Esophagus squamous epithelium (tissue), 5 donors: ENCODE measurements at places on chromosomes 5 and 9.

- DNase-seq = no peak
Observed at GRCh38 chr9:120982836-120983235, 56.2 kb upstream of the TRAF1 start.

DNA sequence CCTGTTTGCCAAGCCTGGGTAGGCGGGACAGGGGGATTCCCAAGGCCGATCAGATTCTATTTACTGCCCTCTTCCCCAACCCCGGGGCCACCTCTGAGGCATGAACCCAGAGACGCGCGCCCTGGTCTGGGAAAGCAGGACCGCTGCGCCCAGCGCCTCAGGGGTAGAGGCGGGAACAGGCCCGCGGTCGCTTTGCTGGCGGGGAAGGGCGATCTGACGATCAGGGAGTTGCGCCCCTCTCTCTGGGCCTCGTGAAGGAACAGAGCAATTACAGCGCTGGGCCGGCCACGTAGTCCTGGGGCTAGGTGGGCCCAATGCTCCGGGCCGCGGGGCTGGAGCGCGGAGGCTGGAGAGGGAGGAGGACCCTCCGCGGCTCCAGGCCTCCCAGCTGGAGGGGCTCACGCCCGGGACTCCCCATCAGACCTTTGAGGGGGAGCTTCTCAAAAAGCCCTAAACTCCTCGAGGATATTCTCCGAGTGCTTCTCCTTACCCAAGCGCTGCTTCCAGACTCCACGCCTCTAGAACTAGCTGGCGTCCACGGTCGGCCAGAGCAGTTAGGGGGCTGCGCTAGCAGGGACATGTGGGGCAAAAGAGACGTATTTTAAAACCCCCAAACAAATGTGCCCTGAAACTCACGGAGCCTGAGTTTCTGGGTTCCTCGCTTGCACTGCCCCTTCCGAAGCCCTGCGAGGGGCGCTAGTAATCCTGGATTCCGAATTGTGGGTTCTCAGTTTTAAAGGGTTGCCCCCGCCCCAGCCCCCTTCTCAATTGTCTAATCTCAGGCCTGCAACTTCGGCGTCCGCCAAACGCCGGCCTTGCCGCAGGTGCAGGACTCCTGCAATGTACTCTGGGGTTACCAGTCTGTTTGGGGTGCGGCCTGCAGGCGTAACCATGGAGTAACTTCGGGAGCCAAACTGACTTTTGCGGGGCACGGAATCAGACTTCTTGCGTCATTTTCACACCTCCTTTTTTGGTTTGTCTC lies 57.6 kb downstream of the TMEM174 start:
- no peak for DNase-seq

GRCh38 chr5:173733021-173733420 lies 116.6 kb upstream of the BOD1 start:
- DNase-seq = no peak

GRCh38 chr5:66864240-66864884 lies 268.2 kb downstream of the MAST4 start:
- no peak for DNase-seq

DNA sequence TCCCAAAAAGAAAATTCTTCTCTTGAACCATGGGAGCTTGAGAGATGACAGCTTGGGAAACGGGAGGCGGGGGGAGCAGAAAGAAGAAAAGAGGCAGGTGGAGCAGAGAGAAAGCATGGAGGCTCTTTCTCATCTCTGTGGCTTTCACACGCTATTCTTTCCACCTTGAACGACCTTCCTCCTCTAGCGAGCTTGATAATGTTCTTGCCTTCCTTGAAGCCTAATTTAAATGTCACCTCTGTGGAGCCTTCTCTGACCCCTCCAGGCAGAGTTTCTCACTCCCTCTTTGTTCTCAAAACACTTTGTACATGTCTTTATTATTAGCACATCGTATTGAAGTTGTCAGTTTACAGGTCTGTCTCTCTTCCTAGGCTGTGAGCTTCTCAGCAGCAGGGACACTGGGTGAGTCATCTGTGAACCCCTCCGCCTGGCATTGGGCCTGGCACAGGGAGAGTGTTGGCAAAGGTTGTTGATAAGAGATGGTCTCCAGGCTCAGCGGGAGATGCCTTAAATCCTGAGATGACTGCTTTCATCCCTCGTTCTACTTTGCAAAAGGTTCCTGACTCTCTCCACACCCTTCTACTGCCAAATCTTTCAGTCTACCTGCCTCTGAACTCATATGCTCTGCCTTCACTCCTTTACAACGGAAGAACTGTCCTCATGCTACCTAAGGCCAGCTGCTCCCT lies 14.1 kb upstream of the STRBP start:
- DNase-seq = no peak

DNA sequence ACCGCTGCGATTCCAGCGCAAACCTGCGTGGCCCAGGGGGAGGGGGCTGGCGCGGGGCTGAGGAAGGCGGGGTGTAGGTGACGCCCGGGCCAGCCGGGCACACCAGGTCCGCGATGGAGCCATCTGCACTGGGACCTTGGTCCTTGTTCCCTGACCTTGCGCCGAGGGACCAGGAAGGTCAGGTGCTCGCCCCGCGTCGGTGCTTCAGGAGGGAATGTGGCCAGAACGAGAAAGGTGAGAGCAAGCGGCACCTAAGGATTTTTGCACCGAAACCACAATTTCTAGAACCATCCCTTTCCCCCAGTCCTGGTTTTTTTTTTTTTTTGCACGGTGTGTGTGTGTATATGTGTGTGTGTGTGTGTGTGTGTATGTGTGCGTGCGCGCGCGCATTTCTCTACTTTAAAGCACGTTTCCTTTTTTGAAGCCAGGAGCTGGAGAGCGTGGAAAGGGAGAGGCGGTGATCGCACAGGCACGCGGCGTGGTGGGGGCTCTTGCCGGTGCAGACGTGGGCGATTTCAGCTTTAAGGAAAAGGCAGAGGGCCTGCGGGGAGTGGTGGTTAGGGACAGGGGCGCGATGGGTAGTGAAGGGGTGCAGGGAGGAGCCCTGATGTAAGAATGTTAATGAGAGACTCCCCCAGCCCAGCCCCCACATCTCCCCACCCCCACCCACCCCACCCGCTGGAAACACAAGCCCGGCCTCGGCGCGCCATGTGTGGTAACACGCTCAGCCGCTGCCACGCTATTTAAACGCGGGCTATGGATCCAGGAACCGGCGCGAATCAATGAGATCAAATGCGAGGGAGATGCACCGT lies at the start of gene NPR3:
Gene NPR3, plus strand, starts transcription at position 772 of the 812 bp plus-strand sequence. CDS start 456 bp downstream, outside the sequence.
- DNase-seq = no peak

- DNase-seq = no peak
Observed at GRCh38 chr9:114718801-114719221, 36.8 kb upstream of the TEX48 start.

- DNase-seq = no peak
Observed at GRCh38 chr5:27130587-27130986, 92.2 kb upstream of the CDH9 start.

DNA sequence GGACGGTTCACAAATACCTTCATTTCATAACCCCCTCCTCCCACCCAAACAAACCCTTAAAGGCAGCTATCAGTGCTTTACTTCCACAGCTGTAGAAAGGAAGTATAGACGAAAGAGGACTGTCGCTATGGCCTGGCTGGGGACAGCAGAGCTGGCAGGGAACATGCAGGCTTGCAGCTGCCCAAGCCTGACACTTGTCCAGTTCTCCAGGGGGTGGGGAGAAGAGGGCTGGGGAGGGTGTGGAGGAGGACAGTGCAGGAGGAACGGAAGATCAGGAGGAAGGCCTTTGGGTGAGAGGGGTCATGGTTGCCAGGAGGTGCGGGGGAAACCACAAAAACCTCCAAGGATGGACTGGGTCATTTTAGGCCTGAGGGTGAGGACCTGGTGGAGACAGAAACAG lies 25.9 kb downstream of the ARPC5L start:
- no peak for DNase-seq

GRCh38 chr5:130526708-130527107 lies 622.4 kb downstream of the CHSY3 start:
- DNase-seq = no peak

DNA sequence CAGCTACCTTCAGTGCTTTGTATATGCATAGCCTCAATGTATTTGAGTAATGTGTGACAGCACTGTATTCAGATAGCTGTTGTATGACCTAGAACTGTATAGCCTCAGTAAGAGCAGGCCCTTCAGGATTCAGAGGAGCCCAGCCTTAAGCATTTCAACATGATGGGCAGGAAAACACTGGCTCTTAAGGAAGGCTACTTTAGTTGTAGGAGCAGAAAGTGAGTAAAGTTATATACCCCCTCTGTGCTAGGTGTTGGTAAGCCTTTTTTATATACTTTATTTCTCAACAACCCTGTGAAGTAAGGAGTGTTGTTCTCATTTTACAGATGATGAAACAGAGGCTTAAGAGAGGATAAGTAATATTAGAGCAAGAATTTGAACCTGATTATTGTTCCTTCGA lies 1.5 kb upstream of the GPR21 start:
- DNase-seq = no peak

- no peak for DNase-seq
Observed at GRCh38 chr9:130088051-130088450, 34.3 kb downstream of the GPR107 start.
